Activated naive CD4-positive, alpha-beta T cell treated with anti-CD3 and anti-CD28 coated beads, Interleukin-2, amount 50 U/mL, for 72 hours (primary cell): ENCODE measurements at places on chromosomes 1 and 21. TPM values are rescaled to one million over a fixed set of nuclear protein-coding genes. Genes with fewer than 3 reads are reported as not detected.
A peak's percentile ranks its signal among the peaks of the same experiment; 100 is the strongest.

DNA sequence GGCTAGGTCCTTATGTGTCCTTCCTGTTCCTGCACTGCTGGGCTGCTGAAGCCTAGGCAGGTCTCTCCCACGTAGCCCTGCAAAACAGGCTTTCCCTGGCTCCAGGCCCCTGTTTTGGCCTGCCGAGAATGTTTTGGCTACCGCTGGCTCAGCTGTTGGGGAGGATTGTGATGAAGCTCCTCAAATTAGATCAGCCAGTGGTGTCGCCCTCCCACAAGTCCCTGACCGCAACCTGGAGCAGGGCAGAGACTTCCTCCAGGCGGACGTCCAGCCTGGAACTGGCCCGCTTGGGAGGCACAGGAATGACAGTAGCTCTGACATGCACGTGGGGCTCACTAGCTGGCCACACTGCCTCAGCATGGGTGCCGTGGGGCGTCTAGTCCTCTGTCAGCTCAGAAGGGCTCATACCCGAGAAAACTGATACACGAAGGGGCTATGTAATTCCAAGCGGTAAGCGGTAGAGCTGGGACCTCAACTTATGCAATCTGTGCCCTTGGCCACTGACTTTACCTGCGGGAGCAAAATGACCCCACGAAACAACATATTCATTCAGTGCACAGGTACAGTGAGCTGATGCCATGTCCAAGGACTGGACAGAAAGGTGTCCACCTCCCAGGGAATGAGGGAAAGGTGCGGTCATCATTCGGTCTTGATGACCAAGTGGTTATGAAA lies 26.6 kb downstream of the DHRS3 start:
- no peak for DNase-seq

GRCh38 chr1:3650248-3651025 lies 534 bp upstream of the WRAP73 start:
- DNase-seq: no peak

GRCh38 chr1:233138788-233139585 lies 156.5 kb downstream of the PCNX2 start:
- no peak for DNase-seq

- DNase-seq: no peak
Observed at GRCh38 chr1:232437510-232437909, 192.4 kb downstream of the SIPA1L2 start.

DNA sequence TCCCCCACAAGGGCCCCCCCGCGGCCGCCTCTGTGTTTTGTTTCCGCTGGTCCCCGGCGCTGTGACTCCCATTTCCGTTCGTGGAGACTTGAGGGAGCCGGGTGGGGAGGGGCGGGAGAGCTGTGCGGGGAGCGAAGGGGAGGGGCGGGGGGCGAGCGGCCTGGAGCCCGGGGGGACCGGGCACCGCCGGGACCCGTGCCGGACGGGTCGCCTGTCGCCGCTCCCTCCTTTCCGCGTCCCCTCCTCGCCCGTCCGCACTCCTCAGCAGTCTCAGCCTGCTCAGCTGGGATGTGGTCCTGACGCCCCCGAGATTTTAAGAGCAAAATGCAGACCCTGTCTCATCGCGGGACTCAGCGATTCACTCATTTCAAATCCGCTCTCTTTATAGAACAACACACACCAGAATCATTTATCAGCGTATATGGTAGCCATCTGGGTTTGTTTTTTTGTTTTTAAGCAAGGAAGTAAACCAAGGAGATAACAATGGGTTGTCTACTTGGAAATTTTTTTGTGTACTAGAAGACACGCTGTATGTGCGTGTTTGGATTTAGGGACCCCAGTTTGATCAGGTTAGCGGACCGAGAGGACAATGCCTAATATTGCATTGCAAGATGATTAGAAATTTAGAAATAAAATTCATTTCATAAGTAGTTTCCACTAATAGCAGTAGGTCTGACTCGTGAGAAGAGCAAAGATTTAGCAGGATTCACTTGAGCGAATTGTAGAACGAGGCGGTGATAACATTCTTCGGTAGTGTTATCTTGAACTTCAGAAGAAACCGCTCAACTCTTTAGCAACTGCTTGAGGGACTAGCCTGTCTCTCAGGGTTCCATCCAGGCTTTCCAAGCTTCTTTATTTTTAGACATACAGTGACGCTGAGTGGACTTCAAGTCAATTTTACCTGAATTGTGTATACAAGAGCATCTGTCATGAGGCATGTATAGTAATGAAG lies 1.1 kb downstream of the GABPA start:
- DNase-seq: no peak

DNA sequence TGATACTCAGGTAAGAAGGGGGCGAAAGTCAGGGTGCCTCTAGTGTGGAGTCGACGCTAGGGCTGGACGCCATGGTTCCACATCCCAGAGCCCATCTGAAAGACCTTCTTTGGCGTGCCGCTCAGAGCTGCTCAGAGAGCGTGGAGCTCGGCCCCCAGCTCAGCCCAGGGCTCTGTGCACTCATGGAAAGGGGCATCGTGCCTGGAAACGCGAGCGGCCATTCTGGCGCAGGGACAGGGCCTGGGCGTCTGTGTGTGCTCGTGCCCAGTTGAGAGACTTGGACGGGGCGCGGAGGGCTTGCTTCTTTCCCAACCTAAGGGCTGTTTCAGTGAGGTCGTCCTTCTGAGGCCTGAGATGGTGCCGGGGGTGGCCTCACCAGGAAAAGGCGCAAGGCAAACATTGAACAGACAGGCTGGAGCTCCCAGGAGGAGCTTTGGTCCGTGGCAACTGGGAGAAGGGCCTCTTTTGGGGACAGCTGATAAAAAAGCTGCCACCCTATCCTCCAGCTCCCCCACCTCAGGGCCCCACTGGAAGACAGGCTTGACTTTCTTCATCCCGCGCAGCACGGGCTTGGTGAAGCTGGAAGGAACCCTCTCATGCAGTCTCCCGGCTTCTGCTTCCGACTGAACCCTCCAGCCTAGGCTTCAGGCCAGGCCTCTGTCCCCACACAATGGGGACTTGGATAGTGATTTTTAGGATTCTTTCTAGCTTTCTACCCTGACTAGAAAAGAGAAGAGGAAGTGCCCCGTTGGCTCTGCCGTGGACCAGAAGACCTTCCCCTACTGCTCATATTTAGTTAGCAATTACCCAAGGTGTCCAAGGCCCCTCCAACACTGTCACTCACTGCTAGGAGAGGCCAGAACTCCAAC lies 77.1 kb downstream of the CD58 start:
- no peak for DNase-seq

DNA sequence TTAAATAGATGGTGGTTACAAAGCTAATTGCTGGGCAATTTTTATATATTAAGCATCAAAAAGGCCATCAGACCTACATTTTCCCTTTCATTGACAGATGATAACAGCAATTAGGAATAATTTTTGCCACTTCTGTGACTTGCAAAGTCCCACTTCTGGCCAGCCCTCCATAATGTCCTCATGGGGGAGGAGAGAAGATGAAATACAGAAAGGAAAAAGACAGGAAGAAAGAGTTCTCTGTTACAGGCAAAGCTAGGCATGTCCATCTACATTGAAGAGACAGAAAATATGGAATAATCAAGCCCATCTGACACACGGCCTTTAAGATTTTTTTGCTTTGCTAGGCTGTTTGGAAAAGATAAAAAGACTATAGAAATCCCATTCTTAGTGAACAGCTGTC lies 108.0 kb downstream of the ENAH start:
- DNase-seq: no peak

DNA sequence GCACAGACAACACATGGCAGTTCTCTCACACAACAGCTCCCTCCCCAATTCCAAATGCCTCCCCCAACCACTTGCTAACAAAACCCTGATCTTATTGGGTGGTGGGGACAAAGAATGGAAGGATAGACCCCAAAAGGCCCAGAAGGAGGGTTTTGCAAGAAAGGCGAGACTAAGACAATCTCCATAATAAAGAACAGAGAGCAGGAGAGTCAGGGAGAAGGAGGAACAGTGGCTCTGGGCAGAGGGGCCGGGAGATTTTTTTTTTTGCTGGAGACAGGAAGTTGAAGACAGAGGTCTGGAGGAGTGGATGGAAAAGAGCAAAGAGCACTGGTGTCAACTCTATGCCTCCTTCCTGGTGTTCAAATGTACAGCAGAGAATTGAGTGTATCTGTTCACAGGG lies 6.5 kb upstream of the C1QA start:
- no peak for DNase-seq

DNA sequence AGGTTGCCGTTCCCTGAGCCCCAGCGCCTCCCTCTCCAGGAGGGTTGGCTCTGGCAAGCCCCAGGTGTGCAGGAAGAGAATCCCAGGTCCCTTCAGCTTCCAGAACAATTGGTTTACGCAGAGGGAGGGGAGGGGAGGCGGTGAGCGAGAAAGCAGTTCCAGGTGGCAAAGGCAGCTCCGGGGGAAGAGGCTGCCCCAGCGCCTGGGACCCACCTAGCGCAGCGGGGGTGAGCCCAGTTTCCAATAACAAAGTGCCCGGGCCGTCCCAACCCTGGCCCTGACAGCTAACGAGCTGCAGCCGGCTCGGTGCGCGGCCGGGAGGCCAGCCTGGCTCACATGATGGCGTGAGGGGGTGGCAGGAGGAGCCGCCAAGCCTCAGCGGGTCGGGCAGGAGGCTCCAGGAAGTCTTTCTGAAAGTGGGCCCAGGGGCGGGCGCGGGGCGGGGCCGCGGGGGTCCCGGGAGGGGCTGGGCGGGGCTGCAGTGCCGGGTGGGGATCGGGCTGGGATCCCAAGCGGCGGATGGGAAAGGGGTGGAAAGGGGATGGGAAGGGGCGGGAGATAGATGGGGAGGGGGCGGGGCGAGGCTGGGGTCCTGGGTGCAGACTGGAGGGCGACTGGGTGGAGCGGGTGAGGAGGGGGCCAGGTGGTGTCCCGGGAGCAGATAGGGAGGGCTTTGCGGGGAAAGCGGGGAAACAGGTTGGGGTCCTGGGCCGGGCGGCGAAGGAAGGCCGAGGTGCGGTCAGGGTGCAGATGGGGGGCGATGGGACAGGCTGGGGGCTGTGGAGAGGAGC lies 22.8 kb downstream of the DHRS3 start:
- peak; percentile 32 for DNase-seq

DNA sequence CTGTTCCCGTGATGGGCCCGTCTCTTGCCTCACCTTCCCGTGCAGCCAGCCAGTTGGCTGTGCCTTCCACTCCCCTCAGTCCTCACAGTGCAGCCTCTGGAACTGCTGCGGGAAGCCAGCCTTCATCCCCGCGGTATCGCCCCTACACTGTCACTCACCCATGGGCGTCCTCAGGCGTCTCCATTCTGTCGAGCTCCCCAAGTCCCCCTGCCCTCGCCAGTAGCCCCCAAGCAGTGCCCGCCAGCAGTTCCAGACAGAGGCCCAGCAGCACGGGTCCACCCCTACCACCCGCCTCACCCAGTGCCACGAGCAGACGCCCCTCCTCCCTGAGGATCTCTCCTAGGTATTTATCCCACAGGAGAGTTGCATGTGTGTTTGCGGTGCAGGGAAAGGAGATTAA lies 73.5 kb downstream of the UBE4B start:
- no peak for DNase-seq

DNA sequence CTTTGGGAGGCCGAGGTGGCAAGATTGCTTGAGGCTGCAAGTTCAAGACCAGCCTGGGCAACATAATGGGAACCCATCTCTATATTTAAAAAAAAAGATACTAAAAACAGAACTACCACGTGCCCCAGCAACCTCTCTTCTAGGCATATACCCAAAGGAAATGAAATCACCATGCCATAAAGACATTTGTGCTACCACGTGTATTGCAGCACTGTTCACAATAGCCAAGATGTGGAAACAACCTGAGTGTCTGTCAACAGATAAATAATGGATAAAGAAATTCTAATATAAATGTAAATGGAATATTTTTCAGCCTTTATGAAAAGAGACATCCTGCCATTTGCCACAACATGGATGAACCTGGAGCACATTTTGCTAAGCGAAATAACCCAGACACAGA lies 128.6 kb downstream of the PCNX2 start:
- DNase-seq: no peak

DNA sequence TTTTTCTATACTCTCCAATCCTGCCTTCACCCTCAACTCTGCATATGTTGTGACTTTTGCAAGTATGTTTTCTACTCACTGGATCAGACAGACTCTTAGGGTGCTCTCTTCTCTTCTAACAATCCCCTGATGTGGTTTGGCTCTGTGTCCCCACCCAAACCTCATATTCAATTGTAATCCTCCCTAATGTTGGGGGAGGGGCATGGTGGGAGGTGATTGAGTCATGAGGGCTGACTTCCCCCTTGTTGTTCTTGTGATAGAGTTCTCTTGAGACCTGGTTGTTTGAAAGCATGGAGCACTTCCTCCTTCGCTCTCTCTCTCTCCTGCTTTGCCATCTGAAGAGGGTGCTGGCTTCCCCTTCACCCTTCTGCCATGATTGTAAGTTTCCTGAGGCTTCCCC lies 148.9 kb upstream of the IGSF21 start:
- no peak for DNase-seq

GRCh38 chr1:185152187-185152767 lies 4.5 kb downstream of the TRMT1L start:
- no peak for DNase-seq

DNA sequence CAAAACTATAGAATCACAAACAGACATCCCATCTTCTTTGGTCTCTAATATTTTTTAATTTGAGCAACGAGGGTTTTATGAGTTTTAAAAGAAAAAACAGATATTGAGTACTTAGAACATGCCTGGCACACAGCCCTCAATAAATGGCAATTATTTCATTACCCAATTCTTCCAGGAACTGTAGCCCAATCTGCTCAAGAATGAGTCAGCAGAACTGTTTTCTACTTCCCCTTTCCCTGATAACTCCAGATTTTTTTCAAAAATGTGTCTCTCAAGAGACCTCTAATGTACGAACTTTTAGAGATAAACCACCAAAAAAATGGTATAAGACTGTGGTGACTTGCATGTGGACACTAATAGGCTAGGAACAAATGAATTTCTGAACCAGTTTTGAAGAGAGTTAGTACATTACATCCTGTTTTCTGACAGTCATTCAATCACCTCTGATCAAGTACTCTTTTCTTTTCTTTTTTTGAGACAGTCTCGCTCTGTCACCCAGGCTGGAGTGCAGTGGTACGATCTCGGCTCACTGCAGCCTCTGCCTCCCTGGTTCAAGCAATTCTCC lies 11.5 kb downstream of the ABL2 start:
- no peak for DNase-seq

GRCh38 chr1:114369930-114370329 lies 141.1 kb downstream of the TRIM33 start:
- no peak for DNase-seq

GRCh38 chr1:173861731-173862145 lies 6.1 kb downstream of the GAS5 start:
- no peak for DNase-seq

The CRABP2 gene
- 2.3 TPM for total RNA-seq

The KIF17 gene
- 1.0 TPM for total RNA-seq

The BMP8A gene
- 0.14 TPM for total RNA-seq

The MIXL1 gene
- 0.27 TPM for total RNA-seq

The GALNT2 gene
- 88.0 TPM for total RNA-seq

The CNIH3 gene
- total RNA-seq: 1.1 TPM

The OR2L2 gene
- total RNA-seq: 0.14 TPM

The OR2T33 gene
- not detected for total RNA-seq

The ADSS2 gene
- 56.2 TPM for total RNA-seq
